NCI-H69 (cell line): ENCODE measurements at places on chromosomes 6 and 20.
A peak's percentile ranks its signal among the peaks of the same experiment; 100 is the strongest.

DNA sequence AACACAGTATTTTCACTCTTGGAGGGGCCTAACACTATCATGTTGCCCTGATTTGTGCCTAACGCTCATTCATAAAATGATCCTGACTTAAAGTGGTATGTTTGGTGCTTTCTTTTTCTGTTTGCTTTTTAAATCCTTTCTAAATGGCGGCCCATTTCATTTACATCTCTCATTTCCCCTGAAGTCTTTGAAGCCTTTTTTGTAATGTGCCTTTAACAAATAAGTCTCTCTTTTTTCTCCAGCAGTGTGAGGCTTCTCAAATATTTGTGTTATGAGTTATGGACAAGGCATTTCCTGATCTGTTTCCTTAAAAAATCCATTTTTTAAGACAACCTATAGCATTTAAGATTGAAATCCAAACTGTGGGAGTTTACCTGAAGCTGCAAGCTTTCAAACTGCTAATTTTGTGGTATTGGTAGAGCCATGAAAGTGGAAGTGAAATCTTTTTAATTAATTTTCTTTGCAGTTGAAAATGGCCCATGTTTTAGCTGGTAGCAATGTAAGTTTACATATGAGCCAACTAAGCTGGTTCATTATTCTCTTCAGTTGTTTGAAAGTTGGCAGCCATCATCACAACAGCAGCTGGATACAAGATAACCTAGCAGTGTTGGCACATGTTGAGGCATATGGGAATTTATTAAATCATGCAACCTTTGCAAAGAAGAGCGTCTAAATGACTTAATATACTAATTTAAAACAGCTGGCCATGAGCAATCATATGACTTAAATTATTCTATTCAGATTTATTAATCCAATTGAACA, 469.7 kb downstream of the CDKAL1 start:
- peak; percentile 63 for DNase-seq

GRCh38 chr6:165844801-165845364, 181.8 kb upstream of the PDE10A start:
- no peak for DNase-seq

DNA sequence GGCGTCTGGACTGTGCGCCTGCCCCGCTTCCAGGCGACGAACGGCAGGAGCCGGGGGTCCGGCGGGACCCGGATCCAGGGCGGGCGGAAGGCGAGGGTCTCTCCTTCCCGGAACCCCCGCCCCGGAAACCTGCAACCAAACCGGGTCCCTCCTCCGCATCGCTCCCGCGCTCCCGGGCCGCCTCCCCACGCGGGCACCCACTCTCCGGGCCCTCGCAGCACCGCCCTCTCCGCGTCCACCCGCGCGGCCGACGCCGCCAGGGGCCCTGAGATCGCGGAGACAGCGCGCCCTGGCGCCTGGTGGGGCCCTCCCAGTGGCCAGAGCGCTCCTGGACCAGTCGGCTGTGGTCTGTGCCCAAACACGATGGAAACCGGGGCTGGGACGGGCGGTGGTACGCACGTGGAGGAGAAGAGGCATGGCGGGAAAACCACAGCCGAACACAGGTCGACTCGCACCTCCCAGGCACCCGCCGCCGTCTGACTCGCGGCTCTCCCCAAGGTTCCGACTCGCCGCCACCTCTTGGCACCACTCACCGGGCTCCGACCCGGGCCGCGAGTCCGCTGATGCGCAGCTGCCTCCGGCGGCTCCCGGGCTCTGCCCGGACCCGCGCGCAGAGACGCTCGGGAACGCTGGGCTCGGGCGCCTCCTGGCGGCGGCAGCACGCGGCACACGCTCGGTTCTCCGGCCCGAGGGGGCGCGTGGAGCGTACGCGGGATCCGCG, 7.9 kb downstream of the NKX2-2 start:
- peak; percentile 79 for DNase-seq

- DNase-seq = no peak
These were observed 54.9 kb upstream of the PDE10A start for GRCh38 chr6:165717732-165718465.

DNA sequence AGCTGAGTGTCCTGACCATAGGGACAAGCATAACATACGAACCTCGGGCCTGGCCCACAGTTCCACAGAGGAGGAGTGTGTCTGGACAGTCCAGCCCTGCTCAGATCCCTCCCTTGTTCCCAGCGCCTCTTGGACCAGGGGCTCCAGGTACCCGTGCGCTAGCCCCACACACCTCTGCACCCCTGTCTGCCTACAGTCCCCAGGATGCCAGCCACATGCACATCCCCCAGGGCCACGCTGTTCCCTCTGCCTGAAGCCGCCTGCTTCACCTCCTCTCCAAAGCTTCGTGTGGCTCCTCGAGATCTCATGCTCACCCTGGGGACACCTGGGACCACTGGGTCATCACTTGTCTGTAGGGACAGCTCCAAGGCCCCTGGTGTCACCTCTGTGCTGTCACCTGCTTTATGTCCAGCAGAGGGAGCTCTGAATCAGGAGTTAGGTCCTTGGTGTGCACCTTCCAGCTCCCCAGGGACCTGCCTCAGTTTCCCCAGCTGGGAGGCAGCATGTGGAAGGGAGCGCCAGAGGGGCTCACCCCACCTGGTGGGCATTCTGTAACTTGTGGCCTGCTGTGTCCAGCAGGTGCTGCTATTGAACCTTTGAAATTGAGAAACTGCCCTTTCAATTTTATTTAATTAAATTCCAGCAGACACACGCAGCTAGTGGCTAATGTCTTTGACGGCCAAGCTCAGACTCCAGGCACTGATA, 7.3 kb upstream of the YTHDF1 start:
- peak; percentile 47 for DNase-seq

DNA sequence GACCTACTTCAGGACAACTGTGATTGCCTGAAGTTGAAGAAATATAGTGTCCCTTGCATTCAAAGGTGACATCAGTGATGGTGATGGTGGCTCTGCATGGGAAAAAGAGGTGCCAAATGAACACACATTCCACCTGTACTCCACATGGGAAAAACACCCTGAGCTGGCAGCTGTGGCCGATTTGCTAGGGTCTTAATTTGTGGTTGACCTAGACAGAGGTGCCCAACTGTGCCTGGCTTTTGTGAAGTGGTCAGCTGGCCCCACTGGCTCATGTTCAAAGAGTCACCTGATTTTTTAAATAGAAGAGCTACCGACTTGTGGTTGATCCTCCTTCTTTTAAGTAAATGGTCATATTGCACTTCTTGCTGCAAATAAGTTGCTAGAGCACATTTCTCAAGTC, 7.6 kb upstream of the GCNT2 start:
- peak; percentile 29 for DNase-seq

DNA sequence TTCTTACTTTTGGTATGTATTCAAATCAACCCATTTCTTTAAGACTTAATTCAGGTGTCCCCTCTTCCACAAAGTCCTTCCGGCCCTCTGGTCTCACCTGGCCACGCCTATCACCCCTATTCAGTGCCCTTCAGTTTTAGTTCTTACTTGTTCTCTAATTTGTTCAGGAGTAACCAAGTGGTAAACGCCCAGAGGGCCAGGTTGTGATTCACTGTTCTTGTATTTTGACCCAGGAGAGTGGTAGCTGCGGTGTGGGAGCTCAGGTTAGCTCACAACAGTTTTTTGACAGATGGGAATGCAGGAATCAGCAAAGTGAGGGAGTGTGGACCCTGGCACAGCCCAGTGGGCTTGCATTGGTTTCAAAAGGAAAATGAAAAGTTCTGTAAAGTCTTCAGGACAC, 81.7 kb upstream of the RIPOR2 start:
- peak; percentile 29 for DNase-seq

DNA sequence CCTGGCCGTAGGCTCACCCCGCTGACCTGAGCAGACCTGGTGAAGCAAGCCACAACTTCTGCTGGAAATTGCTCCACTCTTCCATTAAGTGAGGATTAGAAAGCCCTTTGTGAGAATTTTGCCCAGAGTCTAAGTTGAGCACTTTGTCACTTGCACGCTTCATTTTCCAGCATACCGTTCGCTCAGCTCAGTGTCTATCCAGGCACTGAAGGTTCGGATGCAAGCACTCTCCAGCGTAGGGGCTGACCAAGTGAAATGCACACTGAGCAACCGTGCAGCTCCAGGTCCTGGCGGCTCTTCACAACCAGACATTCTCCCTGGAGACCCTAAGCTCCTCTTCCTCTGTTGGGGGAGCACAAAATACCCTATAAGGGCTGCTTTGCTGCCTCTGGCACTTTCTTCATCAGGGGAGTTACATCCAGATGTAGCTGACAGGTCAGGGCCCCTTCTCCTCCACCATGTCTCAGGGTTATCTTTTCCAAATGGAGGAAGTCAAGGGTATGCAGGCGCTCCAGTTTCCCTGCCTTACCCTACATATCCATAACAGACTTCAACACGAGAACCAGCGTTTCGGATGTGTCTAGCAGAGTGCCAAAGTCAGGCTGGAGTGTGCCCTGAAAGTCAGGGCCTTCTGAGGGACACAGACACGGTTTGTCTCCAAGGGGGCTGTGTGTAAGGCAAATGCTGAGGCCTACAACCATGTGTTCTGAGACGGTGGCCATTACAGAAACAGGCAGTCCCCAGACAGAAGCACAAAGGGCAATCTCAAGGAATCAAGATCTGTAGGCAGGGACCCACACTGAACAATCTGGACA, 146.7 kb upstream of the AFDN start:
- no peak for DNase-seq

- DNase-seq = no peak
These were observed 84.7 kb upstream of the MC3R start for GRCh38 chr20:56163806-56164205.

DNA sequence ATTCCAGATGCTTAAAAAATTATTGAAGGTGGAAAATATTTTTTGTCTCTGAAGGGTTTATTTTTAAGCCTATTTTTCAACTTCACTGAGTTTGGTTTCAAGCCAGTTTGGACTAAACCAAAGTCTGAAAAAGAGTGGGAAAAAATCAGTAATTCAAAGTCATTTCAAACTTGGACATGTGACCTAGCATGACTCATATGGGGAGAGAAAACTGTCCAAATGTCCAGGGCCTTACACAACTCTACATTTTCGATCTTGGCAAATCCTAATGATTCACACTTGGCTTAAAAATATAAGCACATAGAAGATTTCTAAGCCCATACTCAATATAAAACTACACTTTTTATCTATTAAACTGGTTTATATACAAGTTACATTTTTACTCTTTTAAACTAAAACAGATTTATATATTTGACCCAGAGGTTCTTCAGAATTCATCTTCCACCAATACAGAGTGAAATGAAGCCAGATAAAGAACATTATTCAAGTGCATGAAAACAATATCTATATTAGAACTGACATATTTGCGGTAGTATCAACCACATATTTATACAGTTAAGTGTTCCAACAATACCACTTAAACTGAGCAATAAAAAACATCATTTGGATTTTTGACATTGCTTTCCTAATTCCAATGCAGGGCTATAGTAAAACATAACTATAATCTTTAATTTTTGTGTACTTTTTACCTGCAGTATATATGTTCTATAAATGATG, 110.3 kb upstream of the TCF21 start:
- DNase-seq = no peak

DNA sequence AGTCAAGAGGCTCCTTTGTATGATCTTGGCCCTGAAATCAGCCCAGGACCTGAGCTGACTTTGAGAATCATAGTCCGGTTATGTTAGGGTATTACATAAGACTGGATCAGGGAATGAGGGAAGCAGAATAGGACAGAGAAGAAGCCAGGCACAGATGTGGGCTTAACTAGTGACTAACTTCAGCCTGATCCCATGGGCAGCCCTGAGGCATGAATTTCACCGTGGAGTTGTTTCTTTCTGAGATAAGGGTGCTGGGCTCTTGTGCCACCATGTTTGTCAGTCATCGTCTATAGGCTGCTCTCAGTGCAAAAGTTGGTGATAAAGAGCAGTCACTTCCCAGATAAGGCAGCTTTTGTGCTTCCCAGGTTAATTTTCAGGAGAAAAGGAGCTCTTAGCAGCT, 544.7 kb upstream of the SPTLC3 start:
- DNase-seq = no peak

DNA sequence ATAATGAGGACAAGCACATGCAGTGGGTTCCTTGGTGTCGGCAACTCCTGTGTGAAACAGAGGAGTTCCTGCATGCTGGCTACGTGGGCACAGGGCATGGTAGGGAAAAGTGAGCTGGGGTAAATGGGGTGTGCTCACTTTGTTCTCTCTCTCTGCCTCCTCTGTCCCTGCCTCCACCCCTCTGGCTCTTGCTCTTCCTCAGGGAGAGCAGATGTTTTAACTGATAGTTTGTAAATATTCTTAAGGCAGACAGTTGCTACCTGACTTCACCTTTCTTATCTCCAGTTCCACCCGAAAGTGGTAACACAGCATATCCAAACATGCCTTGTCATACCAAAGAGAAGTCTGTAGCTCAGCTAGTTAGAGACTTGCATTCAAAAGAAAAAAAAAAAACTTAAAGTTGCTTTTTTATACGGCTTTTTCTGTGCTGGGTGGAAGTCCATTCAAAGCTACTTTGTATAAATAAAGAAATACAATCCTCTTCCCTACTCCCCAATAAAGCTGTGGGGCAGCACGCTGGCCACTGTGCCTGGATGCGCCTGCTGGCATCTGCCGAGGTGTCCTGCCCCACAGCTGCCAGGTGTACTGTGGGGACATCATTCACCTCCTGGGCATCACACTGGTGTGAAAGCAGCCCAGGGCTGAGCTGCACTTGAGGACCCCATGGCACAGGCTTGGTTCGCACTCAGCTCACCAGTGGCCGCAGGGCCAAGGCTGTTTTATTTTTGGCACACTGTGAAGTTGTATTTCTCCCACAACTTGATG, 93.6 kb downstream of the FOXC1 start:
- peak; percentile 17 for DNase-seq

DNA sequence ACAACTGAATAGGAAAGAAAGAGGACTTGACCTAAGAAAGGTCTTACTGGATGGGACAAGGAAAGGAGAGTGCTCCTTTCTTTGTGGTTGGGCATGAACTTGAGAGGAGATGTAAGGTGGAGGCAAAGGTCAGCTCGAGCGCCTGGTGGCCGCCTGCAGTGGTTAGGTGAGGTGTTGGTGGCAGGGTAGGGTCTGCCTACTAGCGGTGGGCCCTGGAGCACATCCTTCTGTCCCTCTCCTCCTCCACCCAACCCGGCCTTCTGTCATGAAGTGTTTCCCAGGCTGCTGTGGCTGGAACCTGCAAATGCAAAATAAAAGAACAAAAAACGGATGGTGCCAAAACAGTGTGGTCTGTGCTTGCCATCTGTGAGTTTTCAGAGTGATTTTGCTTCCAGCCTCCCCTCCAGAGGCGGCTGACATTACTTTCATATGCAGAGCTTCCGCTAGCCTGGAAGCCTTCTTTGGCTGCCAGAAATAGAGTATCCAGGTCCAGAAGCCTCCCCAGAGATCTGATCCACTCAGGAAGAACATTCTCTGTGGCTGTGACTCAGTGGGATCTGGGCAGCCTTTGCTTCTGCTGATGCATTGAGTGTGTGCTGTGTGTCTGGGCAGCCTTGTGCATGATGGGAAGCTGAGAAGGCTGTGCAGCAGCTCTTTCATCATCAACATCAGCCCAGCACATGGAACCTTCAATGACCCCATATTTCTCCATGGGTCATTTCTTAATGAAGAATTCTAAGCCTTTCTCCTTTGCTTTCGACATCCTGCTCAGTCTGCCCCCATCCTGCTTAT, 79.8 kb upstream of the FAM184A start:
- DNase-seq = no peak

DNA sequence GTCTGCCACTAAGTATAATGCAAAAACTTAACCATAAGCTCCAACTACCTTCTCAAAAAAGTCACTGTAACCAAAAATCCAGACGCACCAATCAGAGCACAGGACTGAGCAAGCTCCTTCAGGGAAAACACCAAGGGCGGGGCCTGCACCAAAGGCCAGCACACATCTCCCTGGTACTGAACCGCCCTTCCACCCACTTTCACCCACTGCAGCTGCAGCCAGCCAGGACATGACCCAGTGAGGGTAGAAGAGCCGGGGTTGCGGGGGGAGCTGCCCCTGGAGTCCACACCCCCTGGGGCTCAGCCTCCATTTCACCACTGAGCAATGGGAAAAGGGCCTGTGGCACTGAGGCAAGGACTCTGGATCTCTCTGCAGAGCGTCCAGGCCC, 54.3 kb downstream of the TAF4 start:
- DNase-seq = no peak
